ENCODE measurements at places on chromosomes 5 and 9. TPM values are rescaled to one million over a fixed set of nuclear protein-coding genes. Genes with fewer than 3 reads are reported as not detected.

GRCh38 chr9:19600538-19600937, 188.3 kb downstream of the SLC24A2 start:
- no peak for DNase-seq

- no peak for DNase-seq
Measured at GRCh38 chr5:1038417-1039209, 30.0 kb downstream of the NKD2 start.

GRCh38 chr9:89353989-89354388, 35.7 kb downstream of the SECISBP2 start:
- DNase-seq = no peak

GRCh38 chr5:131706281-131706680, 71.3 kb upstream of the RAPGEF6 start:
- no peak for DNase-seq

CEP120 gene
- total RNA-seq = 31.6 TPM
